NB4 (cell line): ENCODE measurements at places on chromosomes 13 and 19.
A peak's percentile ranks its signal among the peaks of the same experiment; 100 is the strongest.

DNA sequence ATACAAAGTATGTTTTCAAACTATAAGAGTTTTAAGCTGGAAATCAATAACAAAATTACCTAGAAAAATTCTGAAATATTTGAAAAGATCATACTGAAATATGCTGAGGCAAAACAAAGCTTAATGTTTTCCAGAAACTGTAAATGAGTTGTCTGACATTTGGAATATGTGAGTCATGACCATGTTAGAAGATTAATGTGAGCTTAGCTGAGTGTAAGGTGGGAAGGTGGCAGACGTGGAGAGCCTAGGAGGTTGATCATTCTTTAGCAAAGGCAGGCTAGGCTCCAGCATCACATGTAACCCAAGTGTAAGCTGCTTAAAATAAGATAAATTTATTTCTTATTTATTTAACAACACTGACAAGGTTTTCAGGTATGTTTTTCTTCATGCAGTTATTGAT, 2086.1 kb upstream of the PCDH20 start:
- no peak for DNase-seq

DNA sequence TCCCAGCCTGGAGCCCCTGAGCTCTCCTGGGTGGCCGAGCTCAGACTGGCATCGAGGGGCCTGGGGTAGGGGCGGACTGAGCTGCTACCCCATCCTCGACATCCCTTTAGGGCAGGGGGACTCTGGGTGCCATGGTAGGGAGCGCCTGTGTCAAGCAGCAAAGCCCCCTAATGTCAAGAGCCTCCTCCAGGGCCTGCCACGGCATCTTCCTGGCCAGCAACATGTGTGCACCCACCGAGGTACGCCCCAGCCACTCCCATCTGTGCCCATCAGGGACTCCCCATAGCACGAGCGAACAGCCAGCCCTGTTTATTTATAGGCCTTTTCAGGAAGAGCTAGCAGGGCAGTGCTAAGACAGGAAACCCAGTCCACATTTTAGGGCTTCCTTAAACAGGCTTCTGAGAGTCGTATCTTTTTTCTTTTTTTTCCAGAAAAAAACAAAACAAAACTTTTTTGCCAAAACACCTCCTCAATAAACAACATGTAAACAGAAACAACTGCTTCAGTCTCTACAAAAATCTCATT, 14.3 kb downstream of the LRP3 start:
- no peak for DNase-seq

- DNase-seq, result peak; percentile 48
Measured at GRCh38 chr13:24746618-24747247, 17.2 kb upstream of the RNF17 start.

DNA sequence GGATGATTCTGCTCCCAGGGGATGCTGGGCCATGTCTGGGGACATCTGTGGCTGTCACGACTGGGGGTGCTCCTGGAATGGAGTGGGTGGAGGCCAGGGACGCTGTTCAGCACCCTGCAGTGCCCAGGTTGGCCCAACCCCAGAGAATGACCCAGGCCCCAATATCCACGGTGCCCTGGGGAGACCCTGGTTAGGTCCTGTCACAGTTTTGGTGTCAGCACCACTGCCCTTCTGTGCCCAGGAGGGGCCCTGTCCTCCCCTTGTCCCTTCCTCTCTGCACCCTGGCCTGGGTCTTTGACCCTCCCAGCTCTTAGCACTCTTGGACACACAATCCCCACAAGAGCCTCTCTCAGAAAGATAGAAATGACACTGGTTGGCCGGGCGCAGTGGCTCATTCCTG, 85.3 kb downstream of the GADD45B start:
- DNase-seq, result no peak
